ENCODE measurements at places on chromosomes 5 and 9. TPM values are rescaled to one million over a fixed set of nuclear protein-coding genes. Genes with fewer than 3 reads are reported as not detected.

- DNase-seq = no peak
These were observed 92.7 kb upstream of the HAND1 start for GRCh38 chr5:154570572-154571324.

DNA sequence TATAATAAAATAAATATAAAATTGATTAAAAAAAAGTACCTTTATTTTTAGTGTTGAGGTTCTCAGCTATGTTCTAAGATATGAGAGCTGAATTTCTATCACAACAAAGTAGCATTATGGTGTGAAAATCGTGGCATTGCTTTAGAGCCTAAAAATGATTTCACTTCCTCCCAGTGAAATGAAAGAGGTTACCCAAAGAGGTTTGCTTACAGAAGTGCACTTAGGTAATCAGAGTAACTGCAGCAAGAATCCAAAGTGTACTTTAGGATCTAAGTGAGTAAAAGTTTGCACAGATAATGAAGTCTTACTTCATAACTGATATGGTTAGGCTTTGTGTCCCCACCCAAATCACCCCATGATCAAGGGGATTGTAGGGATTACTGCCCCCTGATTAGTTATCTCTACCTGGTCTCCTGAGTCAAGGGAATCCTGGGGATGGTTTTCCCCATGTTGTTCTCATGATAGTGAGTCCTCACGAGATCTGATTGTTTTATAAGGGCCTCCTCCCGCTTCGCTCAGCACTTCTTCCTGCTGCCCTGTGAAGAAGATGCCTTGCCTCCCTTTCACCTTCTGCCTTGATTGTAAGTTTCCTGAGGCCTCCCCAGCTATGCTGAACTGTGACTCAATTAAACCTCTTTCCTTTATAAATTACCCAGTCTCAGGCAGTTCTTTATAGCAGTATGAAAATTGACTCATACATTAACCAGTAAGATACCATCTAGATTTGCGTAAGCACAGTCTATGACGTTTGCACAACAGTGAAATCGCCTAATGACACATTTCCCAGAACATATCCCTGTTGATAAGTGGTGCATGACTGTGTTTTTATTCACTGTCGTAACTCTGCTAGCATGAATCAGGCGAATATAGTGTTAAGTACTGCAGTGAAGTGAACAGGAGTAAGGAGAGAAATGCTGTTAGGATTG is 40.3 kb upstream of the LRRC70 start:
- DNase-seq = no peak

- no peak for DNase-seq
These were observed 40.1 kb downstream of the CCNJL start for GRCh38 chr5:160272264-160272663.

DNA sequence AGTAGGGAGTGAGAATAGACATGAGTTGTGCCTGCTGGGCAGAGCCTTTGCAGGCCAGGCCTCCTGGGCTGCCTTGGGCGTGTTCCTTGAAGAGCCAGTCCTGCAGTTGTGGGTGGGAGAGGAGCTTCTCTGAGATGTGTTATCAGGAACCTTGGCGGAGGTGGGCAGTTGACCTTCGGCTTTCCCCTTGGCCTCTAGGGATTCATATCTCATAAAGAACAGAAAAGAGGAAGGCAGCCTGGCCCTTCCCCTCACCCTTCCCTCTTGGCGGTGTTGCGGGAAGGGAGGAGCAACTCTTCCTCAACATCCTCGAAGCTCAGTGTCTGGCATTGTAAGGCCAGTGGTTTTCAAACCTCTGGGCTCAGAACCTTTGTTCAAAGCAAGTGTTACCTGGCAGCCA is 59.2 kb downstream of the DAPK1 start:
- DNase-seq = peak; percentile 45

The SLC34A1 gene
- 0.12 TPM for total RNA-seq

DNA sequence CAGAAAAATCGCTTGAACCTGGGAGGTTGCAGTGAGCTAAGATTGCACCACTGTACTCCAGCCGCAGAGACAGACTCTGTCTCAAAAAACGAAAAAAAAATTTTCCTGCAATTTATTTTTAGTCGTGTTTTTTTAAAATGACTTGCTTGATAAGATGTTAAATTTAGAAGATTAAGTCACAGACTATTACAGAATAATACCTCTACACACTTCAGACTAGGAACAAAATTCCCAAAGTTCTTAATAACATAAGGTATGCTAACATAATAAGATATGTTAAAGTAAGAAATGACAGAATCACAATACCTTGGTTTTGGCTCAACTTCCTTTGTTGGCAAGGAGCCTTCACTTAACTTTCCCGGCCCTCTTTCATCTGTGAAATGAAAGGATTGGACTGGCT is 59.5 kb upstream of the NPR3 start:
- DNase-seq = no peak

The GLRA1 gene
- total RNA-seq = 0.39 TPM

- no peak for DNase-seq
These were observed 110.5 kb downstream of the EPB41L4A start for GRCh38 chr5:112308608-112309007.

The CCDC192 gene
- 2.0 TPM for total RNA-seq

DNA sequence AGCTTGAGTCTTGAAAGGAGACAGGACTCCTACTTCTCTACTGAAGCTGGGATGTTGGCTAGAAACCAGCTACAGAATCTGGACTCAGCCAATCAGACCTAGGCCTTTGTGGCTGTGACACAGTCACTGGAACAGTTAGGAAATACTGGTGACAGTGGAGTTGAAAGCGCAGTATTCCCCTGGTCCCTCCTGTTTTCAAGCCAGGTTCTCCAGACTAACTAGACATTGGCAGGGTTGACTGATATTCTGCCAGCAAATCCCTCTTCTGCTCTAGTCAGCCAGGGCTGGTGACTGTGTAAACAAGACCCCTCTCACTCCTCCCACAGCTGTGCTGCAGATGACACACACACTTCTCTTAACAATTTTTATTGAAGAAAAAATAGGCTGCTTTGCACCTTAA is 8.7 kb downstream of the SHROOM1 start:
- no peak for DNase-seq

The PCDHA9 gene
- 2.5 TPM for total RNA-seq

GRCh38 chr5:138139781-138140090 is 508 bp upstream of the NME5 start:
- DNase-seq = no peak

GRCh38 chr5:122921826-122922225 is 76.4 kb downstream of the SNX24 start:
- no peak for DNase-seq

GRCh38 chr9:109399258-109399767 is 78.5 kb upstream of the EPB41L4B start:
- DNase-seq = no peak

The ORM2 gene
- total RNA-seq = not detected

- no peak for DNase-seq
These were observed 182.2 kb upstream of the ANKRD55 start for GRCh38 chr5:56415356-56415765.

GRCh38 chr9:92378865-92379560 is 25.4 kb downstream of the OGN start:
- DNase-seq = no peak

- DNase-seq = no peak
These were observed 286.2 kb downstream of the ACTL7B start for GRCh38 chr9:108569624-108570023.

GRCh38 chr9:137075275-137075775 is 2.0 kb upstream of the UAP1L1 start:
- DNase-seq = no peak

GRCh38 chr5:53575101-53575500 is 14.7 kb downstream of the NDUFS4 start:
- no peak for DNase-seq

DNA sequence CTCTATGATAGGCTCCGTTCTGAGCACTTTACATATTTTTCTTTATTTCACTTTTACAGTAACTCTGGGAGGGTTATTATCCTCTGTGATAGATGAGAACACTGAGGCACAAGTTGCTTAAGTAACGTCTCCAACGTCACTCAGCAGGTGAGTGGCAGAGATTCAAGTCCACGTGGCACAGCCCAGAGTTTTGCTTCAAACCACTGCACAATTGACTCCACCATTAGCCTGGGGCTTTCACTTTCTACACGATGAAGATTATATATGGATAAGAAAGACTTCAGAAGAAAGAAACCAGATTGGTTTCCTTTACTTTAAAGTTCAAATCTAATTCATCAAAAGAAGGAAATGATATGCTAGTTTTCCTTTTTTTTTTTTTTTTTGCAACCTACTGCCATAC is 245.9 kb downstream of the SYK start:
- no peak for DNase-seq

- DNase-seq = no peak
These were observed 439.2 kb downstream of the DNAH5 start for GRCh38 chr5:13505326-13505725.

DNA sequence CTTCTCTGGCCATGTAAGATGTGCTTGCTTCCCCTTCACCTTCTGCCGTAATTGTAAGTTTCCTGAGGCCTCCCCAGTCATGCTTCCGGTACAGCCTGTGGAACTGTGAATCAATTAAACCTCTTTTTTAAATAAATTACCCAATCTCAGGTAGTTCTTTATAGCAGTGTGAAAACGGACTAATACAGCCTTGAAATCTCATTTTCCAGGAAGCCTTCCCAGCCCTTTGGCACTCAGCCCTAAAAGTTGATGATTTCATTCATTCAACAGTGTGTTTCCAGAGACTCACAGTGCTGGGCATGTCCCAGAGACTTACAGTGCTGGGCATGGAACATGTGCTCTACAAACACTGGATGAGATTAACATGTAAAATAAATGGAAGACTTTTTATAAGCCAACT is 135.8 kb downstream of the DCP2 start:
- no peak for DNase-seq

DNA sequence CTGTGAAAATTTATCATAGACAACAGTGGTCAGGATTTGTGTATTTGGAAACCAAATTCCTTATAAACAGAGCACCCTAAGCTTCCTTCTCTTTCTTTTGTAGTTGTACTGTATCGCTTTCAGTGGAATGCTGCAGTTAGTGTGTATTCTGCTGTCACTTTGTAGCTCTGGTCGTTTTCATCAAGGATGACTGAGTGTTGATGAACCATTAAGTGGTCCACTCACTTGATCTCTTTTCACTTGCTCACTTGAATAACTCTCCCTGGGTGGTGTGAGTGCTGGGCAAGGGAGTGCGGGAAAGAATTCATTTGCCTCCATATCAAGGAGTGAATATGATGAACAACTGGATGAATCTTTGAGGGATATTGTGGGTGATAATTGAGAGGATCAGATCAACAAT is 1225.7 kb upstream of the WWC1 start:
- DNase-seq = no peak

DNA sequence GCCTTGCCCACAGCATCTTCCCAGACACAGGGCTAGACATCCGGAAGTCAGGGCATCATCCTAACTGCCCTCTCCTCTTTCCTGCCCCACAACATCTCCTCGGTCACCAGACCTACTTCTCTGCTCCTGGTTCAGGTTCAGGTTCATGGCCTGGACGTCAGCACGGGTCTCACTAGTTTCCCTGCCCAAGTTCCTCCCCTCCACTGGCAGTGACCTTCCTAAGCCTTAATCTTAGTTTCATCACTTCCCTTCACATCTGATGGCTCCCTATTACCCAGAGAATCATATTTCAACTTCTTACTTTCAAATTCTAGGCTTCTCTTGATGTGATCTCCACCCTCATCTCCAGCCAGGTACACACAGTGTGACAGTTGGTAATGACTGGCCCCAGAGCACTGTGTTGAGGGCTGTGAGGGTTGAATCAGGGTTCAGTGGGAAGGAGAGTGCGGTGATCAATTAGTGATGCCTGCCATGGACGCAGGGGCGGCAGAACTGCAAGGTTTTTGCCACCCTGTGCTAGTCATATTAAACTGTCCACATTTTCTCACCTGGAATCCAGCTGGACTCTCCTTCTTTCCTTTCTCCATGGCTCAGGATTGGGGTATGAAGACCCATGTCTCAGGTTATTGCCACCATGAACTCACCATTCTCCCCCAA is 34.3 kb upstream of the CRB2 start:
- DNase-seq = no peak

- no peak for DNase-seq
These were observed 531 bp downstream of the MVB12B start for GRCh38 chr9:126327006-126327713.

DNA sequence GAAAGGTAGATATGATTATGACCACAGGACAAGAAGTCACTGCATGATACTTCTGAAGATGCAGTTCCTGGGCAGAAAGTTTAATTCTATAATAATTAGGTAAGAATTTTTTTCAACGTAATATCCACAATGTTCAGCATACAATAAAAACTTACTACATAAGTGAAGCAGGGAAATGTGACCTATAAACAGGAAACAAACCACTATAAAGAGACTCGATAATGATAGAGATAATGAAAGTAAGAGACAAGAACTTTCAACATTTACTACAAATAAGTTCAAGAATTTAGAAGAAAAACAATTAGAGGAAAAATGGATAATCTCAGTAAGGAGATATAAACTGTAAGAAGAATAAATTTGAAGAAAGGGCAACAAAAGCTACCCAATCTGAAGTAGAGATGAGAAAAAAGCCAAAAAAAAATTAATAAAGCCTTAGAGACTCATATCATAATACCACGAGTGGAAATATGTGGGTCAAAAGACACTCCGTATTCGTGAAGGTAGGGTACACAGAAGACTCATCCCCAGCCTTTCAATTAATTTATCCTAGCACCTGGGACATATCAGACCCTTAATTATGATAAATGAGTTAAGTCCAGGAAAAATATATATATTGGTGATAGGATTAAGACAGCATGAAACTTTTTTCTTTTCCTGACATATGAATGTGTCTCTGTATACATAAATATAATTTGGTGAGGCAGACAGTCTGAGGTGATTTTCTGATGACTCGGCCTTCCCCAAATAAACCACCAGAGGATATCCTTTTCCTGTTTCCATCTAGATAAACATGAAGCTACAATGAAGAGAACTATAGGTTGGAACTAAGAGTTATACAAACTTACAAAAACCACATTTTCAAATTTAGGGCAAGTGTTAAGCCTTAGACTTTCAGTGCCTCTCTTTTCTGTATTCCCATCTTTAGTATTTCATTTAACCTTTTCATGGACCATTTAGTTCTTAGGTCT is 120.4 kb downstream of the RAPGEF6 start:
- no peak for DNase-seq

- no peak for DNase-seq
These were observed 559 bp downstream of the SLC38A9 start for GRCh38 chr5:55711507-55712022.

Data from type B pancreatic cell (in vitro differentiated cells).